Colonic mucosa (tissue), 4 donors: ENCODE measurements at places on chromosomes 6 and 20. TPM values are rescaled to one million over a fixed set of nuclear protein-coding genes. Genes with fewer than 3 reads are reported as not detected.

DNA sequence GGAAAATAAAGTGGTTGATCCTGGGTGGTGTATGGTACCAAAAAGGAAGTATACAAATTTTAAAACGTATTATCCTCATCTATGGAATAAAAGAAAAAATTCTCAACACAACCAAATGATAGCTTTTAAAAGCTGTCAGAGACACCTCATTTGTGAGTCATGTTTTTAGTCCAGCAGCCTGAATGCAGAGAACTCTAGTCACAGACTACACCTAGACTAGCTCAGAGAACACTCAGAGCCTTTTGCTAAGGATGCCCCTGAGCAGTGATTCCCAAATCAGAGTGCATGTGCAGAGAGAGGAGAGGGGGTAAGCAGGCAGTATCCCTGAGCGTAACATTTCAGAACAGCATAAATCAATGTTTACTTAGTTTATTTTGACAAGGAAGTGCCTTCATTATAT, 809.3 kb downstream of the HACE1 start:
- H3K27me3 ChIP-seq: no peaks in the 10 kb centered on the region
- no peak overlapping the region for H3K27ac ChIP-seq
- no peak overlapping the region for H3K4me3 ChIP-seq

GRCh38 chr6:167947716-167948115, 49.8 kb upstream of the KIF25 start:
- no peaks in the 10 kb centered on the region for H3K27me3 ChIP-seq
- DNase-seq: no peak
- no peak overlapping the region for H3K4me3 ChIP-seq
- no peaks in the 10 kb centered on the region for H3K4me1 ChIP-seq

- no peaks in the 10 kb centered on the region for H3K27me3 ChIP-seq
- no peaks in the 10 kb centered on the region for H3K4me1 ChIP-seq
- no peak for DNase-seq
- no peak overlapping the region for H3K4me3 ChIP-seq
These were observed 837.6 kb downstream of the TBC1D32 start for GRCh38 chr6:120496661-120497060.

DNA sequence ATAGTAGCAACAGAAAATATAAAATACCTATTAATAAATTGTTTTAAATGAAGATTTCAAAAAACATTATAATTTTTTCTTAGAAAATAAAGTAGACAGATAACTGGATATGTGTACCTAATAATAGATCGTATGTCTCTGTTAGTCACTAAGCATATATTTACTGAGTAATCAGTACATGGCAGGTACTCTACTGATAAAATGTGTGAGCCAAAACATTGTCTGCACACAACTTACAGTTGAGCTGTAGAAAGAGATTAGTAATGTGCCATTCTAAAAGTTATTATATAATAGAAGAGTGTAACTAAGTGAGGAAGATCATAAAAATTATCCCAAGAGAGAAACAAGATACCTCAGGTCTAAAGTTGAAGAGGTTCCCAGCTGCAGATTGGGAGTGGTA, 929.9 kb upstream of the EPHA7 start:
- H3K4me1 ChIP-seq: no peaks in the 10 kb centered on the region
- no peak overlapping the region for H3K27ac ChIP-seq
- no peaks in the 10 kb centered on the region for H3K36me3 ChIP-seq
- no peaks in the 10 kb centered on the region for H3K27me3 ChIP-seq

- no peak overlapping the region for H3K27ac ChIP-seq
- DNase-seq: peak; percentile 10
- H3K4me1 ChIP-seq: no peaks in the 10 kb centered on the region
- H3K4me3 ChIP-seq: no peak overlapping the region
- H3K36me3 ChIP-seq: no peaks in the 10 kb centered on the region
These were observed 71.3 kb upstream of the TOP1 start for GRCh38 chr20:40957265-40957760.

DNA sequence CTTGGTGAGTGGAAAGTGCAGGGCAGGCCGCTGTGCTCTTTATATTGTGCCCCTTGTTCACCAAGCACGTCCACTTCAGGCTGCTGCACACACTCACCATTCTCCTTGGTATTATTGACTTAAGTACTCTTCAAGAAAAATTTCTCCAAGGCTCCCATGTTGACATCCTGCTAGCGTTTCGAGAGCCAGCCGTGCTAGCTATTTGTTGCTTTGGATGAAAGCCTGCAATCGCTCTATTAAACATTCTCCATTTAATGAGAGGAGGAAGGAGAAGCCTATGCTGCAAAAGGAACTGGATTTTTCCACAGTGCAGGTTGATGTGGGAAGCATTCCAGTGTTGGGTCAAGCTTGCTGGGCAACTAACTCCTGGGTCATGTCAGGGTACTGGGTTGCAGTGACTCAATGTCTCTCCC, 113.5 kb downstream of the CD83 start:
- H3K27me3 ChIP-seq: no peaks in the 10 kb centered on the region

DNA sequence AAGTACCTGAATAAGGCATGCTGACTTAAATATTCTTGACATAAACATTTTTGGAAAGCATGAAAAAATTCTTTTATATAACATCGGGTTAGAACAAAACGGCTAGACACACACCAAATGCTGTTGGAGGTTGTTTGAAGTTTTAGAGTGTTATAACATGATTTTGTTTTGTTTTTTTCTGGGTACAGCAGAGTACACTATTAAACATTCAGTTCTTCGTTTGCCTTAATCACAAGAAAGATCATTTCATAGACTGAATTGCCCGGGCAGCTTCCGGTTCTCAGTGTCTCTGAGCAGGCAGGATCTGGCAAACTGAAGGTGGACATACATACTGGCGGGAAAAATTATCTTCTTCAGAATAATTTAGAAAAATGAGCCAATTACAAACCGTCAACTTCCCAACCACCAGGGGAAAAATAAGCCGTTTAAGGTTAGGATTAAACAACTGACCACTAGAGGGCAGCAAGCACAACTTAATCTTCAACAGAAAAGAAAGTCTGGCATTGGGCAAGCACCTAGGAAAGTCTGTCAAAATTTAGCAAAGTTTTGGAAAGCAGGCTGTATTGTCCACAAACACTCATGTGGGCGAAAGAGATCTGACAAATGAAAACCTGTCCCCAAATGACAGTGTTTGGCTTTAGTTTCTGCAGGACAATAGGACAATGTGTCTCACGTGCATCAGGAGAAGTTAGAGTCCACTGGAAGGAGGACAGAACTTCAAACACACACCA, 15.0 kb downstream of the ZNF217 start:
- no peaks in the 10 kb centered on the region for H3K27me3 ChIP-seq
- peak; percentile 84 for DNase-seq
- peaks cover 19% of the 10 kb centered on the region for H3K4me1 ChIP-seq
- peak overlapping the region; percentile 68 for H3K27ac ChIP-seq

DNA sequence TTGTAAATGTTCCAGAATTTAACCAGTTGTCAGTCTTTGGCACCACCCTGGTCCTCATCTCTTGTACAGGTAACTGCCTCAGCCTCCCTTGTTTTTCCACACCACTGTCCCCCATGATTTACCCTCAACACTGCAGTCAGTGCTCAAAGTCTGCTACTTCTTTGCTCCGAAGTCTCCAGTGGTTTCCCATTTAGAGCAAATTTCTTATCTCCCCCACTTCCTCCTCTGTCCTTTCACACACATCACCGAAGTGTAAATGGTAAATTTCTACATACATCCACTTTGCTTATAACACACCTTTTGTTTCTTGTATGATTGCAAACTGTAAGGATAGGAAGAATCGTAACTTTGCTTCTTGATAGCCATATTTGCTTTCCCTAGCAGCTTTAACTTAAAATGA, 115.3 kb downstream of the JARID2 start:
- no peak overlapping the region for H3K4me3 ChIP-seq
- H3K36me3 ChIP-seq: no peaks in the 10 kb centered on the region

DNA sequence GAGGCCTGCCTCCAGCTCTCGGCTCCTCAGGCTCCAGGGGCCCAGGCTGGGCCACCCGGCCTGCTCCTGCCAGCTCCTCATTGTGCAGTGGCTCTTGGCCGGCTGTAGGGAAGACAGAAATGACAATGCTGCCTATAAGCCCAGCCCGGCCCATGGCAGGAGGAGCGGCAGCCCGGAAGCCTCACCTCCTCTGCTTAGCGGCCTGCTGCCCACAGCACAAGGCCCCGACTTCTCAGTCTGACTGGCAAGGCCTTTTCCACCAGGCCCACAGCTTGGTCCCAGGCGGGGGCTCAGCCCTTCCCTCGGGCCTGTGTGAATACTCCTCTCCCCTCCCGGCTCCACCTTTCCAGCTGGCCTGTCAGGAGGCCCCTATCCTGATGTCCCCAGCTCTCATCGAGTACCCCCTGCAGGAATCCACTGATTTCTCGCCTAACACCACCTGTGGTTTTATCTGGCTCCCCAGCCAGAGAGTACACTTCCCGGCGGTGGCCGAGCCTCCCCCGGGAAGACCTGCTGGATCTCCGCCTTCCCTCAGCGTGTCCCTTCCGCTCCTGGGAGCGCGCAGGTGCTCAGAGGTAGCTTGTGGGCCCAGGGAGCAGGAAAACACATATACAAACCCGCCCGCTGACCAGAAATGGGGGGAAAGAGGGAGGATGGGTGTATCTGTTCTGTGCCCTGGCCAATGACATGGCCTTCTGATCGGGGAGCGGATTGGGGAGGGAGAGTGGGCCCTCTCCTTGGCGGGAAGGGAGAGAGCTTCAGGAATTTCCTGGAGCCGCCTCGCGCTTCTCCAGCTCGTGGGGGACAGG, 963 bp downstream of the DDRGK1 start:
- no peaks in the 10 kb centered on the region for H3K27me3 ChIP-seq
- DNase-seq: peak; percentile 50
- H3K4me3 ChIP-seq: peak overlapping the region; percentile 75
- H3K36me3 ChIP-seq: peaks cover 5% of the 10 kb centered on the region
- H3K4me1 ChIP-seq: peaks cover 5% of the 10 kb centered on the region
- peak overlapping the region; percentile 73 for H3K27ac ChIP-seq

DNA sequence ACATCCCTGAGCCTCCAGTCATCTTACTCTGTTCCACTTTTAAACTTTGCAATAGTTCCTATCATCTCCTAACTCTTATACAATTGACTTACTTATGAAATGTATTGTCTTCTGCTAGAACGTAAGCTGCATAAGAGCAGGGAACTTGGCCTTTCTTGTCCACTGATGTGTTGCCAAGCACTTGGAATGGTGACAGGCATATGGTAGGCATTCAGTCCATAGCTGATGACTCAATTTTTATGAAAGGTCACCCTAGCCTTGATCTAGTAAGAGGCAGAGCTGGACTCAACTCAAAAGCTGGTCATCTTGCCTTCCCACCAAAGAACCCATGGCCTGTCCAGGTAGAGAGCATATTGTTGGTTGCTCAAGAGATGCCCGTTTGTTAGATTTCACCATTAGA, 82.4 kb upstream of the FAM184A start:
- H3K4me3 ChIP-seq: no peak overlapping the region
- H3K36me3 ChIP-seq: no peaks in the 10 kb centered on the region
- no peaks in the 10 kb centered on the region for H3K27me3 ChIP-seq
- no peak overlapping the region for H3K27ac ChIP-seq

DNA sequence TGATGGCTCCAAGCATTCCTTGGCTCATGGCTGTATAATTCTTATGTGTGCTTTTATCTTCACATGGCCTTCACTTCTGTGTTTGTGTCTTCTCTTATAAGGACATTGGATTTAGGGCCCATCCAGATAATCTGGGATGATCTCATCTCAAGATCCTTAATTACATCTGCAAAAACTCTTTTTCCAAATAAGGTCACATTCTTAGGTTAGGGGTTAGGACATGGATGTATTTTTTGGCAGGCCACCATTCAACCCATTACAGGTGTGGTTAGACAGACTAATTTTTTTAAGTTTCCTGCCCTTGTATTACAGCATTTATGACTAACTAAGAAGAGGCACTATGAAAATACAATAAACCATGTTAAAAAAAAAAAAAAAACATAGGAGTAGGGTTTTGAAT, 254.0 kb downstream of the TPBG start:
- no peak overlapping the region for H3K27ac ChIP-seq
- H3K4me3 ChIP-seq: no peak overlapping the region
- no peaks in the 10 kb centered on the region for H3K27me3 ChIP-seq
- DNase-seq: no peak
- no peaks in the 10 kb centered on the region for H3K4me1 ChIP-seq

DNA sequence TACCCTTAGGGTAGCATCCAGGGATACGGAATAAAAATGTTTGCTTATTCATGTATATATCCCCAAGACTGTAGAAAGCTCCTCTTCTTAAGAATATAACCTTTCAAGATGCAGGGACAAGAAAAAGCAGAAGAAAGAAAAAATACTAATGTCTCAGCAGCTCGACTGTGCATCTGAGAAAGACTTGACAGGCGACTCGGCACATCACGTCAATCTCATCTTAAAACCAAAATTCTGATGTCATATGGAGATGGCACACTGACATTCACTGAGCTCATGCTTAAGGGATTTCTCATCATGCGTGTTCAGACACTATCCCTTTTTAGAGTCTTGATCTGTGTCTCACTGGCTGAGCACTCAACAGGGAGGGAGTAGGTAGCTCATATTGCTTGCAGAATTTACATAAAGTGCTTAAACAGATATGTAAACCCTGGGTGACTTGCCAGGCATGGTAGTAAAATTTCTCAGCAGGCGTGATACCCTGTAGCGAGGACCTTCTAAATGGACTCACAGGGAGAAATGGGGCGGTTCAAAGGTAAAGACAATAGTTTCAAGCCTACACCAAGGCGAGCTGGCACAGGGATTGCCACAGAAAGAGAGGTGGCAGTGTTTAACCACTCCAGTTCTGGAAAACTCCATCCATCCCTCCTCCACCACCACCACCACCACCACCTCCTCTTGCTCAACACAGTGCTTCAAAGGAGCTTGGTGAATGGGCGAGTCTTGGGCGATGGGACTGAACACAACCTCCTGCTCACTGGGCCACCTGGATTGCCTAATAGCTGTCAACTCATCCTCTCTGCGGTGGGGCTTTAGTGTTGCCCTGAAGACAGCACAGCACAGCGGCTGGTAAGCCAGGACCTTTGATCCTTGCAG, 330.5 kb downstream of the TFAP2A start:
- no peak overlapping the region for H3K4me3 ChIP-seq
- no peaks in the 10 kb centered on the region for H3K4me1 ChIP-seq
- no peak for DNase-seq
- H3K27me3 ChIP-seq: no peaks in the 10 kb centered on the region
- no peaks in the 10 kb centered on the region for H3K36me3 ChIP-seq
- H3K27ac ChIP-seq: no peak overlapping the region

DNA sequence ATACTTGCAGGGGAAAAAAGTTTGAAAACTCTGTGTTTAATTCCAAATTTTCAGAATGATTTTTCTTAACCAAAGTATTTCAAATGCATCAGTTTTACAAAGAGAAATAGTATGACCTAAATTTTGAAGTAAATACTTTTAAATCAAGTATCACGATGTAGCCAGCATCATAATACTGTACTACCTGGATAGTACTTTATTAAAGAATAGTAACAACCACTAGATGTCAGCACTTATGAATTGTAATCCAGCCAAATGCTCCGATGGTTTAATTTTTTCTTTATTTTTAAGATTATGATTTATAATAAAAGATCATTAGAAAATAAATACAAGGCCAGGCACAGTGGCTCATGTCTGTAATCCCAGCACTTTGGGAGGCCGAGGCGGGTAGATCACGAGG, 37.2 kb upstream of the HACE1 start:
- DNase-seq: no peak
- no peaks in the 10 kb centered on the region for H3K27me3 ChIP-seq
- H3K4me1 ChIP-seq: no peaks in the 10 kb centered on the region
- no peaks in the 10 kb centered on the region for H3K36me3 ChIP-seq

- no peaks in the 10 kb centered on the region for H3K27me3 ChIP-seq
- DNase-seq: no peak
- no peak overlapping the region for H3K27ac ChIP-seq
- H3K4me3 ChIP-seq: no peak overlapping the region
These were observed 5.4 kb downstream of the OR2H2 start for GRCh38 chr6:29590218-29590808.

The TEAD3 gene
- total RNA-seq: 38.4 TPM

The FAM184A gene
- total RNA-seq: 0.62 TPM

The SLC2A10 gene
- 28.3 TPM for total RNA-seq

The ABRACL gene
- 90.6 TPM for total RNA-seq

The DNAH8 gene
- not detected for total RNA-seq

The MLN gene
- total RNA-seq: not detected

The LCA5 gene
- 1.1 TPM for total RNA-seq

The DSP gene
- total RNA-seq: 201 TPM

The SIRPB2 gene
- 3.0 TPM for total RNA-seq
